ENCODE measurements at places on chromosomes 2 and 18.

DNA sequence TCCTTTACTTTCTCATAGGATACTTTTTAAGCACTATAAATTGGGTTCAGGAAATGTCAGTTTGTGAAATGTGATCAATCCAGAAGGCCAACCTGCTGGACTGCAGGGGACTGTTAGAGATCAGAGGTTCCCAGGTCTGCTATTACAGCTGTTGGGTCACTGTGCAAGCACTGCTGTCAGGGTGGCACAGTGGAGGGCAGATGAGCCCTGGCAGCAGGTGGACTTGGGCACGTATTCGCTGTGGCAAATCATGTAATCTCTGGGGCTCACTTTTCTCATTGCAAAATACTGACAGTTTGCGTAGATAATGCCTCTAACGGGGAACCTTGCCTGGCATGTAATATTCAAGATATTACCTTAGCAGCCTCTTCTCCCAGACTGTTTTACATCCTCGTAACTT, 18.1 kb downstream of the RAB31 start:
- DNase-seq = no peak

DNA sequence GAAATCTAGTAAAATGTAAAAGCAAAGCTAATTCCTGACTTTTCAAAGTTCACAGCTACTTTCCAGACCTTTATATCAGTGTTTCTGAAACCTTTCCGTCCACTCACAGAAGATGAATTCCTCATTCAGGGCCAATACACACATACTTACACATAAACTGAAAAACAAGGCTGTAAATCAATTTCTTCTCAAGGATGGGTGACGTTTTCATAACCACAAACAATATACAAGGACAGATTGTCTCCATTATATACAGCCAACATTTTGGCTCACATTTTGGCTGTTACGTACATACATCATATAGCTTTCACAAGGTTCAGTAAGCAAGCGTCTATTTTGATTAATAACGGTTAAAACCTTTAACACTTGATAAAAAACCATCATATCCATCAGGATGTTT, 1.4 kb downstream of the RPRD1A start:
- no peak for DNase-seq

- no peak for DNase-seq
Measured at GRCh38 chr2:193891023-193891422, 1696.3 kb upstream of the TMEFF2 start.

GRCh38 chr18:22293417-22293816, 124.0 kb downstream of the GATA6 start:
- DNase-seq = no peak

- no peak for DNase-seq
Measured at GRCh38 chr2:152518641-152519580, 183.9 kb downstream of the FMNL2 start.

- DNase-seq = no peak
Measured at GRCh38 chr2:152406119-152406835, 71.3 kb downstream of the FMNL2 start.

GRCh38 chr18:55265130-55265675, 305.9 kb upstream of the CCDC68 start:
- DNase-seq = no peak

GRCh38 chr18:46397174-46397573, 259.8 kb downstream of the LOXHD1 start:
- no peak for DNase-seq

DNA sequence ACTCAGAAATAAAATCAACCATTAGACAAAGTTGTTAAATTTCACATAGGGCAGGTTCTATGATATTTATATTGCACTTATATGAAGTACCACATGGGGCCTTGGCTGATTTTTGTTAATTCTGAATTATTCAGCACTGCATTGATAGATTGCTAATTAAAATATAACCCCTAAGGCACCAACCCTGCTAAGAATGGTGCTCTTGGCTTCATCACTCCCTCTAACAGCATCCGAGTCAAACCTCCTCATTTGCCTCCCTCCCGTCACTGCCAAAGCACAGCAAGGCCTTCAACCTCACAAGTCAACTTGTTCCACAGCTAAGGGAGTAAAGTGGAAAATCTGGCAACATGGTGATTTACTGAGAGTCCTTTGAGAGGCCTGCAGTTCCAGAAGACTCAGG, 27.0 kb downstream of the MYO5B start:
- no peak for DNase-seq

- no peak for DNase-seq
Measured at GRCh38 chr2:219434468-219434717, 250 bp upstream of the SPEG start.

DNA sequence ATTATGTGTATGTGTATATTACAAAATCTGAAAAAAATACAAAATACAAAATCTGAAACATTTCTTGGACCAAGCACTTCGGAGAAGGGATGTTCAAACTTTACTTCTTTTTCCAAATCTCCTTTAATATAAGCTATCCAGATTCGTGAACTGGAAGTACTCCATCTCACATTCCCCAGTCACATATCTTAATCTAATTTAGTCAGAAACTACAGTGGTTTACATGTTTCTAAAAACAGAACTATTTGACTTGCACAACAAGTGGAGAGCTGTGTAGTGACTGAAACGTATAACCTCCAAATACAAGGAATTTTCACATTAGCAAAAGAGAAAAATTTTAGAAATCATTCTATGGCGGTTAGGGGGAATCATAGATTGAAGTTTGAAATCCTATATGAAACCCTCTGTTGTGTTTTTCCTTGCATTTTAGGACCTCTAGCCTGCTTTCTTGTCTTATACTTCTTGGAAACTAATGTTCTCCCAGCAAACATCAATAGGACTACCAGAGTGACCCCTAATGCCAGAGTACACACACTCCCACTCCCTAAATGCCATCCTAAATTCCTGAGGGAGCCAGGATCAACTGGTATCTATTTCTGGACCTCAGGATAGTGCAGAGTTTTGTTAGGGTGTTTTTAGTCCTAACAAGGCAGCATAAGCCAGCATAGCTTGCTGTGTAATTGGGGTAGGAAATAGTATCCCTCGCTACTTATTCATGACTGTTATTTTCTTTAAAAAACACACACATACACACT, 30.2 kb upstream of the ROCK1 start:
- DNase-seq = no peak

DNA sequence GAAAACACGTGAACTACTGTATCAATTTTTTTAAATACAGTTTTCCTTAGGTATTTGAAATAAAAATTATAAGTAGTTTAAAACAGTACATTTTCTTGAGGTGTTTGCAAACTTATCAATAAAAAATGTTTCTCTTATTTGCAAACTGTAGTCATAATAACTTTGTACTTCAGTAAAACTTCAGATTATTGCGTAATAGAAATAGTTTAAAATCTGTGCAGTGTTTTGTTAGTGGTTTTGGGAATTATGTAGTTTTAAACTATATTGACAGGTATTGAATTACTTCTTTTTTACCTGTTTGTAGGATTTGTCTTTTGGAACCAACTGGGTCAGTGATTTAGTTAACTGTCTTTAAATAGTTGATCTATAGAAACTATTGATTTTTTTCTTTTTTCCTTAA, 7.3 kb downstream of the NAPG start:
- no peak for DNase-seq

DNA sequence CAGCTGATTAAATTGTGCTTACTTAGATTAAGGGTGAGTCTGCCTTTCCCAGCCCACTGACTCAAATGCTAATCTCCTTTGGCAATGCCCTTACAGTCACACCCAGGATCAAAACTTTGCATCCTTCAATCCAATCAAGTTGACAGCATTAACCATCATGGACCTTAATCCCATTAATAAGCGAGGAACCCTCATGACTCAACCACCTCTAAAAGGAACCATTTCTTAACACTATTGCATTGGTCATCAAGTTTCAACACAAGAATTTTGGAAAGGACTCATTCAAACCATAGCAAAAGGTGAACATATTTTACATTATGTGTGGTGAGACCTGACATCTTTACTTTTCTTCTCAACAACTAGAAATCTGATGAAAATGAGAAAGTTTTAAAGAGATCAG, 187.0 kb downstream of the OSR1 start:
- no peak for DNase-seq

GRCh38 chr2:221124532-221125240, 447.4 kb downstream of the EPHA4 start:
- no peak for DNase-seq

DNA sequence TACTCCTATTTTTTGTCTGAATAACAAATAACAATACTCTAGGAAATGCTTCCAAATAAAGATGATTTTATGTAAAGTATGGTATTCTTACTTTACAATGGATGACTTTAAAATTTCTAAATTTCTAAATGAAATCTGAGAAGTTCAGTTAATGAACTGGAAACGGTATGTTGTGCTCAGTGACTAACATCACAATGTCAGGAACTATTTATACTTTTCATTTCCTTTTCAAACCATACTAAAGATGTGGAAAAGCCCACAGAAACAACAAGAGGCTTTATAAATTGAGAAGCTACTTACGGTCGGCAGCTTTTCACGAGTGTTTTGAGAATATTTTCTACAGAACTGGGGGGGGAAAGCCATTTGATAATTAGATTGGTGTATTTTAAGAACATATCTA, 31.1 kb downstream of the PSME4 start:
- no peak for DNase-seq

DNA sequence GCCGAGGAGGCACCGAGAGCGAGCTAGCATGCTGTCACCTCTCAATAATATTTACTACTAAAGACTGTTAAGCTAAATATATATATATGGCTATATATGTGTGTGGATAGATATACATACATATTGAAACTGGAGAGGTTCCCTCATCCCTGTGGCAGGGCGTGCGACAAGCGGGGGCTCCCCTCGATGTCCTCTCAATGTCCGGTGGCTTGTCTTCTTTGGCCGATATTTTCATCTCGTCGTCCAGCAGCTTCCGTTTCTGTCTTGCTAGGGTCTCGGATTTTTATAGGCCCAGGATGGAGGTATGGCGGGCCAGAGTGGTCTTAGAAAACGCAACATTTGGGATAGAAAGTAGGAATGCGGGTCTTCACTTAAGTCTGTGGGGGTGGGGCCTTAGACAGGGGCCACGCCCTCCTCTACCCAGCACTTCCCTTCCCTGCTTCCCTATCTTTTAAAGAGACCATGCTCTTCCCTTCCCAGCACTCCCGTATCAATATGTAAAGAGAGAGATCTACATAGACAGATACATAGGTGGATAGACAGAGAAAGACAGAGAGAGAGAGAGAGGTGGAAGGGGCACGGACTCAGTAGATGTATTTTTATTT, 866.8 kb downstream of the DSC3 start:
- no peak for DNase-seq

GRCh38 chr2:214676421-214677089, 132.9 kb downstream of the BARD1 start:
- no peak for DNase-seq

DNA sequence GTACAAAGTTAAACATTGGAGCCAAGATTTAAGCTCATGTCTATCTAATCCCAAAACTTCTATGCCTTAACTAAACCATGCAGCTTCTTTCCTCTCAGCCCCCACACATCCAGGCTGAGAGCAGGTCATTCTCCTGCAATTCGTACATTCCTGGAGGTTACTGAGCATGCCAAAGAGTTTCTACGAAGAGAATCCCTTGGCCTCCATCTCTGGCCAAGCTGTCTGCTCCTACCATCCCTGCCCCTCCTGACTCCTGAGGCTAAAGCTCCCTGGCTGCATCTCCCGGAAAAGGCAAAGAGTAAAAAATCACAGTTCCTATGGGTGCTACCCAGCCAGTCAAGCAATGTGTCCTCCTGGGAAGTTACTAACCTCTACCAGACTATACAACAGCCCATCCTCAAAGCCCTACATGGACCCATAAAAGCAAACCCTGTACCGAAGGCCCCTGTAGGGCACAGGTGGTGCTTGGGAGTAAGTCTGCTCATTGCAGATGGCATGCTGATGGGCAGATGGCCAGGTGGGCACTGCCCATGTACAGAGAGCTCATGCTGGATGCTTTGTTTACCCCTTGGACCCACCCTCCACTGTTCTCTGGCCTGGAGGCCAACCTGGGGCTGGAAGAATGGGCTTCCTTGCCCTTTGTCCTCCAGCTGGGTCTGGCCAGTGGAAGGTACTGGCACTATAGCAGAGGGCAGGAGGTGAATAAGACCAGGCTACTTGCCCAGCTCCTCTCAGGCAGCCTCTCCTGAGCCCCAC, 99.5 kb downstream of the TTC32 start:
- no peak for DNase-seq

DNA sequence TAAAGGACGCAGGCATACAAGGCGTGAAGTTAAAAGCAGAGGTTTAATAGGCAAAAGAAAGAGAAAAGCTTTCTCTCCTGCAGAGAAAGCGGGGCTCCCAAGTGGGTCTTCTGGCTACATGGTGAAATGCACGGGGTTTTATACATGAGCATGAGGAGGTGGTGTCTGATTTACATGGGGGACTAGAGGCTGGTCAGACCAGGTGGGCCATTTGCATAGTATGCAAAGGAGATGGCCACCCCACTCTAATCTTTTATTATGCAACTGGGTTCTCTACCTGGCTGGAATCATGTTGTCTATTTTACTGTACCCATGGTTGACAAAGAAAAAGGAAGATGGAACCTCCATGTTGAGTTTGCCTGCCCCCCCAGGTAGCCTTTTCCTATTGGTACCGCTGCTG, 356.2 kb downstream of the KCNJ3 start:
- no peak for DNase-seq

GRCh38 chr2:156518138-156518537, 82.0 kb downstream of the GPD2 start:
- no peak for DNase-seq

- DNase-seq = no peak
Measured at GRCh38 chr2:141741652-141742051, 389.2 kb downstream of the LRP1B start.

- DNase-seq = no peak
Measured at GRCh38 chr2:221517696-221518151, 54.4 kb downstream of the EPHA4 start.

GRCh38 chr2:5719629-5720334, 27.6 kb downstream of the SOX11 start:
- DNase-seq = no peak

GRCh38 chr2:55498582-55498981, 20.9 kb upstream of the CFAP36 start:
- no peak for DNase-seq

DNA sequence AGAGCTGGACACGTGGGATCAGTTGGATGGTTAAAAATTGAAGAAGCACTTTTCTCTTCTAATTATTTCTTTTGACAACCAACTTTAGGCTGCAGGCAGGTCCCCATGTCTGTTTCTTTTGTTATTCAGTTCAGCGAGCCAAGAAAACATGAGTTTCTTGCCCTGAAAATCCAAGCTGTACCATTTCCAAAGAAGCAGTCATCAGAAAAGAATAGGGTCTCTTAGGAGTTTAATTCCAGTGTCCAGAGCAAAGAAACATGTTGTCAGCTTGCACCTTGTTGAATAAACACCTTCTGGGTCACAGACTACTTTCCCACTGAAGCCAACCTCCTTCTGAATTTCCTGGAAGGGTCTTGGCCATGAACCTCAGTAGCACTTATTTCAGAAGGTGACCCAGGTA, 170.5 kb upstream of the COPS8 start:
- DNase-seq = no peak

DNA sequence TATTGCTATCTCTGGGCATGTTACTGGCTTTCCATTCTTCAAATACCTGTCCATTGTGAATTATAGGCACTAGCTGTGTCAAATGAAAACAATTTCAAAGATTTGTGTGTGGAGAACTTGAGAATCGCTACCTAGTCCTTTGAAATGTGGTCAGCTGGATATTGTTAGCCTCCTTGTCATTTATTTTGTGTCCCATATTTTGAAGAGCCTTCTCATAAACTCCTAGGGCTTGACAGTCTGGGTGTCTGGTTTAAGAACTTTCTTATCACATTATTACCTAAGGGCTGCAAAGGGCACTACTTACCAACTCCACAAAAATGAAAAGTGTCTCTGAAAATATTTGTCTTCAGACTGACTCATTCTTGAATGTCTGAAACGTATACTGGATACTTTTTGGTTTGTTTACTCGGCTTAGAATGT, 50.2 kb downstream of the COL4A3 start:
- DNase-seq = no peak

Data from hematopoietic multipotent progenitor cell treated with erythropoietin and hydrocortisone succinate and interleukin-3 and kit ligand, for 17 days (in vitro differentiated cells).